ENCODE measurements at places on chromosomes 4 and X.

DNA sequence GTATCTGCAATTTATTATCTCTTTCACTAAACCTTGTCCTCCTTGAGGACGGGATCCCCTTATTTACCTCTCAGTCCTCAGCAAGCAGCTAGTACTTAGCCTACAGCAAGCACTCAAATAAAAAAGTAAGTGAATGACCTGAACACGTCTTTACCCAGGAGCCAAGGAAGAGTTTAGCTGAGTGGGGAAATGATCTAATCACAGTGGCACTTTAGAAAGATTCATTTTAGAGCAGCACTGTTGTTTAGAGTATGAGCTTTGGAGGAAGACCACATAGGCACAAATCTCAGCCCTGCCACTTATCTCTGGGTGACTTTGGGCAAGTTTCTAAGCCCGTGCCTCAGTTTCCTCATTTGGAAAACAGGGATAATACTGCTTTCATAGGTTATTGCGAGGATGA lies 2.7 kb downstream of the FAM120C start:
- H3K36me3 ChIP-seq: no peaks in the 10 kb centered on the region
- H3K4me1 ChIP-seq: peaks cover 35% of the 10 kb centered on the region
- no peak for DNase-seq
- H3K27ac ChIP-seq: no peak overlapping the region
- no peaks in the 10 kb centered on the region for H3K27me3 ChIP-seq

DNA sequence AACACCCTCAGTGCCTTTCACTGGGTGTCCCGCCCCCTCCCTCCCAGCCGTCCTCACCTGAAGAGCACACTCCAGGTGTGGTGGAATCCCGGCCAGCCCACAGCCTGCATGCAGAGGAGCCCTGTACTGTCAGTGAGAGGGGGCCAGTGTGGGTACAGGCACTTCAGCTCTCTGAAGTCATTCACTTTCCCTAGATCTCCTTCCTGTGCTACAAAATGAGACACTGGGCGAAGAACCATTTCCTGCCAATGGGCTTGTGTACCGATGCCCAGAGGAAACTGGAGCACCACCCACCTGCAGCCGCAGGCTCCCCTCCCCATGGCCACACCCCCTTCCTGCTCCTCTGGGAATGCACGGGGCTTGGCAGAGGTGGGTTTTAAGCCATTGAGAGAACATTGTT lies 73.9 kb upstream of the C4orf50 start:
- DNase-seq: no peak
- no peaks in the 10 kb centered on the region for H3K4me1 ChIP-seq
- H3K36me3 ChIP-seq: no peaks in the 10 kb centered on the region
- H3K4me3 ChIP-seq: no peak overlapping the region
- no peaks in the 10 kb centered on the region for H3K27me3 ChIP-seq
- no peak overlapping the region for H3K27ac ChIP-seq

- H3K27me3 ChIP-seq: no peaks in the 10 kb centered on the region
- no peak for DNase-seq
- no peaks in the 10 kb centered on the region for H3K4me1 ChIP-seq
- no peak overlapping the region for H3K27ac ChIP-seq
These were observed 77.3 kb upstream of the IGSF1 start for GRCh38 chrX:131366407-131366806.

DNA sequence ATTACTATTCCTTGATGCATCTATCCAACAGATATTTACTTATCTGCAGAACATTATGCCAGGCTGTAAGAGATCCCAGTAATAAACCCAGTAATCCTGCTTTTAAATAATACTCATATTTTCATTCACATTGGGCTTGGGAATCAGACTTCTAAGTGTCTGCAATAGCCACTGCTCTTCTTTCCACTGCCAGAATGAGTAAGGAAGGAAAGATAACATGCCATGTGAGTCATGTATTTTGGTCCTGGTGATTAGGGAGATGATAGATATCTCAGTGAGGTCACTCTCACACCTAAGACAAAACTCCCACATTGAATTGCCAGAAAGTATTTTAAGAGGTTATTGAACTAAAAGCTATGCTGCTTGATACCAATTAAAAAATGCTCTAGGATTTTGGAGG lies 13.9 kb upstream of the HEPH start:
- H3K27me3 ChIP-seq: no peaks in the 10 kb centered on the region
- no peak for DNase-seq
- H3K4me3 ChIP-seq: no peak overlapping the region
- no peak overlapping the region for H3K27ac ChIP-seq
- no peaks in the 10 kb centered on the region for H3K4me1 ChIP-seq

- no peak overlapping the region for H3K27ac ChIP-seq
- no peak for DNase-seq
- no peaks in the 10 kb centered on the region for H3K36me3 ChIP-seq
- no peak overlapping the region for H3K4me3 ChIP-seq
- peaks cover 7% of the 10 kb centered on the region for H3K4me1 ChIP-seq
These were observed 38.1 kb downstream of the PROM1 start for GRCh38 chr4:16045687-16046086.
